A549 (cell line): ENCODE measurements at places on chromosomes 16 and 17.

GRCh38 chr17:27408891-27409290 lies 47.4 kb upstream of the KSR1 start:
- DNase-seq: no peak

DNA sequence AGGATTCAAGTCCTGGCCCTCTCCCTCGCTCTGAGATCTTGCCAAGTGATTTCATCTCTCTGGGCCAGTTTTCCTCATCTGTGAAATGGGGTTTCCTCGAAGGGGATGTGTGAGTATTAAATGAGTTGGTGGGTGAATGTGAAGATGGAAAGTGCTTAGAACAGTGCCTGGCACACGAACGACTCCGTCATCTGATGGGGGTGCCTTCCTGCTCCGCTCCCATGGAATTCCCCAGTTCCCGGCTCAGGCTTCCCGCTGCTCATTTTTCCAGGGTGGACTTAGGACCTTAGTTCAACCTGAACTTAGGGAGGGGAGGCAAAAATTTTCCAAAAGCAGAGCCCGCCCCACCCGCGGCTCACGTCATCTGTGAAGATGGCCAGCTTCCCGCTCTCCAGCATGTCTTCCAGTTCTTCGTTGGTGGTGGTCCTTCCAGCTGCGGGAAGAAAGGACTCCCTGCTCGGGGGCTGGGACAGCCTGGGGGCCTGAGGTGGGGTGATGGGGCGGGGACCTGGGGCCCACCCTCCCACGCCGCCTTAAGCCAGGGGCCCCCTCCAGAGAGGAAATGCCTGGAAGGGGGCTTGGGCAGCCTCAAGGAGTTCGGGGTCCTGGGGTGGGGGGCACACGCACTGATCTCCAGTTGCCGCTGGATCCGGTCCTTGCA lies 11.4 kb downstream of the HSD3B7 start:
- DNase-seq: peak; percentile 89

GRCh38 chr16:68257906-68258800 lies 6.2 kb upstream of the SLC7A6 start:
- DNase-seq: peak; percentile 65

DNA sequence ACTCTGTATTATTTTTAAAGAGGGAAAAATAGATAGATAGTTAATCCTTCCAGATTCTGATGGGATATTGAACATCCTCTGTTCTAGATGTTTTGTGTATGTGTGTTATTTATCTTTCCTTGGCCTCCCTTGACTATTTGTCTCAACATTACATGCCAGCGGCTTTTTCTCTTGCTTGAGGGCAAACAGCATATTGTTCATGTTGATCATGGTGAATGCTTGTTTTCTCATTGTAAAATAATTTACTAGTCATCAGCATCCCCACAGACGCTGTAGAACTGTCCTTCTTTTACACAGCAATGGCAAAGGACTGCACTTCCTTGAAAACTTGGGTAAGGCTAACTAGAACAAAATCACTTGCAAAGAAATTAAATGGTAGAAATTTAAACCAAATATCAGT lies 1376.4 kb upstream of the GOT2 start:
- DNase-seq: no peak

DNA sequence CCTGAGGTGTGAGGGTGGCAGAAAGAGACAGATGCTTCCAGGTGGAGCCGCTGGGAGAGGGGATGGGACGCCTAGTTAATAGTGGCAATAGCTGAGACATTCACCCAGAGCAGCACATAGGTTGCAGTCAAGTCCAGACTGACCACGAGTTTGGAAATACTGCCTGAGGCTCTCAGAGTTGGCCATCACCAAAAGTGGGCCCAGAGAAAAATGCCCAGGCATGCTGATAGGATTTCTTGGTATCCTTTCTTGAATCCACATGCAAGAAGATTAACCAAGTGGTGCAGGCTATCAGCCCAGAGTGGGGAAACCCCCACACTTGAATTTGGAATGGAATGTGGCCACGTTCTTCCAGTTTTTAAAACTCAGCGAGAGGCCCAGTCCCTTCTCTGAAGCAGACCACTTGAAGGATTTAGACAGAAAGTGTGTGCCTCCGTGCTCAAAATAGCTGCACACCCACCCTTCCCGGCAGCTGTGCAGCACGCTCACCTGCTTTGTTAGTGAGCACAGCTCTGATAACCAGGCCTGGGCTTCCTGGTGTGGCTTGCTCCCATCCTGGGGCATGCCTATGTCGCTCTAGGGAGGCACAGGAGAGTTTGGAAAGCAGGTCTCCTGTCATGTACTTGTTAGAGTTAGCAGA lies 35.7 kb downstream of the PLD6 start:
- no peak for DNase-seq

- DNase-seq: no peak
These were observed 3.7 kb upstream of the NPIPB15 start for GRCh38 chr16:74372369-74372768.

- DNase-seq: no peak
These were observed at the start of gene SECTM1 for GRCh38 chr17:82333279-82334171. SECTM1 (minus strand) TSS chr17:82333766; CDS start chr17:82327240, 6,526 bp downstream.

GRCh38 chr17:14670861-14671260 lies 370.0 kb downstream of the HS3ST3B1 start:
- DNase-seq: no peak

DNA sequence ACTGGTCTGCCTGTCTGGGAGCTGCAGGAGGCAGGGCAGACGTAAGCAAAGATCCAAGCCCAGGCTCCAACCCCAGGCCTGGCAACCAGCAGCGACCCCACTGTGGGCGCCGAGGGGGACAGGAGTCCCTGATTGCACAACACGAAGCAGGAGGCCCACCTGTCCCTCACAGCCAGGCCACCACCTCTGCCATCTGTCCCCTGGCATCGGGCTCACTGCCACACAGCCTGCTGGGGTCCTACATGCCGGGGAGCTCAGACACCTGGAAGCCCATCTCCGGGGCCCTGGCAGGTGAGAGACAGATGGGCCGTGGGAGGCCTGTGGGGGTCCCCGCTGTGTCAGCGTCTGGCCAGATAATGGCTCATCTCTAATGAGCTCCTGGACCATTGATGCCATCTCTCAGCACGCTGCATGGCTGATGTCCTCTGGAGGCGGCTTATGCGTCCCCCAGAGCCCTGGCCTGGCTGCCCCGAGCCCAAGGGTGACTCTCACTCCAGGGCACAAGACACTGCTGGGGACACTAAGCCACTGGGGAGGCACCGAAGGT lies 11.3 kb upstream of the RASD1 start:
- DNase-seq: no peak

- no peak for DNase-seq
These were observed 9.9 kb downstream of the SLC35G3 start for GRCh38 chr17:35184274-35184673.

DNA sequence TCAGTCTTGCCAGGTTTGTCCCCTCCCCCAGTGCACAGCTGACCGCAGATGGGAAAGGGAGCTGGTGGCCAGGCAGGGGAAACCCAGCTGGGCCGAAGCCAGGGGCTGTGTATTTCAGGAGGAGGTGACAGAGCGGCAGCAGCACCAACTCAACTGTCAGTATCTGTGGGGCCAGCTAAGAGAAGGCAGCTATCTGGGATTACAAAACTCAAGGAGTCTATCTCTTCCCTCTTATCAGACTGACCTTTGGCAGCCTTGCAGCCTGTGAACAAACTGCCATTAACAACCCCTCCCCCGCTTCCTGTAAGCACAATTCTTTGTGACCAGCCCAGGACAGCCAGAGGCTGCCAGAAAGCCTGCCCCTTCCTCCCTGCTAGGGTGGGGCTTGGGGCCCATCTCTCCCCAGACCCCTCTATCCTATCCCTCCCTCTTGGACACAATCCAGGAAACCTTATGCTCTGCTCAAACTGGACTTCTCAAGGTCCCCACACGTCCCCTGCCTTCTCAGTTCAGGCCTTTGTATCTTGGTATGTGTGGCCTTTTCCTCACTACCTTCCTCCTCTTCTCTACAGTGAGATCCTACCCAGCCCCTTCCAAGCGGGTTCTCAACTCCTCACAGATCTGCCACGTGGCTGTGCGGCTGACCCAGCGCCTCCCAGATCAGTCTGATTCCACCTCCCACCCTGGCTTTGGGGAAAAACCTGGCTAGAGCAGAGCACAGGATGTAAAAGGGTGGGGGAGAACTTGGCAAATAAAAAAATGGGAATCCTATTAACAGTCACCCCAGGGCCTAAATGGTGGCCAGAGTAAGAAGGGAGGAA lies 10.5 kb downstream of the ST3GAL2 start:
- DNase-seq: peak; percentile 96

- no peak for DNase-seq
These were observed 119.4 kb downstream of the MGAT5B start for GRCh38 chr17:76987486-76988093.

GRCh38 chr16:80046261-80046660 lies 445.7 kb upstream of the MAF start:
- no peak for DNase-seq

GRCh38 chr16:20104563-20105183 lies 31.0 kb upstream of the GPR139 start:
- DNase-seq: no peak

DNA sequence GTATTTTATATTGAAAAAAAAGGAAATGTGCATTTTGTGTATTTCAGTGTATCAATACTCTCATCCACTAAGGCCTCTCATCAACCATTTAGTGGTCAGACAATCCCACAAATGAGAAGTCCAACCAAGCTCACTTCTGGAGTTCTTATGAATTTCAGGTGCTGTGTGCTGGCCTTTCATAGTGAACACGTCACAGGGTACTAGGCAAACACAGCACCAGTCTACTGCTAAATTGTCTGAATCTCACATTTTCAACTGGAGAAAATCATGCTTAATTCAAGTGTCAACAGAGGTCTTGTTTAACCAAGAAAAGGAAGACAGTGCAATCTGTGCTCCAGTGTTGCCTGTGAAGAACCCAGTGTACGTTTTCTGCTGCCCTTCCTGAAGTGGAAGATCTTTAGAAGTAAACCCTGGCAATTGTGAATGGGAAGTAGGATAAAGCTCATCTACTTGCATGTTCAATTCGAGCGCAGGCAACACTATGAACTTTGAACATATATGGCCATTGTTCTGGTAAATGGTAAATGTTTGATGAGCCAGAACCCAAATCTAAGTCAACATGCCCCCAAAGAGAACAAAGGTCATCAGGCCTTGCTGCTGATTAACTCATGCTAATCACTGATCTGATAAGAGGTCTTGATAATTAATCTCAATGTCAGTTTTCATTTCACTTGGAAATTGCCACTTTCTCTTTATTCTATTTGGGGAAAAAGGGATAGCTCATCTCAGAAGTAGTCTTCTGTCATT lies 439.2 kb upstream of the SOX9 start:
- no peak for DNase-seq

DNA sequence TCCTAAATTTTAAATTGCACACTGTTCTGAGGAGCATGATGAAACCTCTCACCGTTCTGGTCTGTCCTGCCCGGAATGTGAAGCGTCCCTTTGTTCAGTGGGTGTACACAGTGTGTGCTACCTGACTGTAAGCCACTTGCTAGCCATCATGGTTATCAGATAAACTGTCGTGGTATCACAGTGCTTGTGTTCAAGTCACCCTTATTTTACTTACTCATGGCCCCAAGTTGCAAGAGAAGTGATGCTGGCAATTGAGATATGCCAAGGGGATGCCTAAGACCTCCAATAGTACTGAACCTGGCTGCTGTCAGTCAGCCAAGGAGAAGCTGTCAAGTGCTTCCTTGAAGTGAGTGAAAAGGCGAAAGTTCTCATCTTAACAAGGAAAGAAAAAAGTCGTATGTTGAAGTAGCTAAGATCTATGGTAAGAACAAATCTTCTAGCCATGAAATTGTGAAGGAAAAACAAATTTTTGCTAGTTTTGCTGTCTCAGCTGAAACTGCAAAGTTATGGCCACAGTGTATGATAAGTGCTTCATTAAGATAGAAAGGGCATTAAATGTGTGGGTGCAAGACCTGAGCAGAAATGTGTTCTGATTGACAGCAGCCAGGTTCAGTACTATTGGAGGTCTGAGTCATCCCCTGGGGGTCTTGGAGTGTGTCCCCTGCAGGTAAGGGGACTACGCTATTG lies 5.8 kb downstream of the PIK3R6 start:
- no peak for DNase-seq

DNA sequence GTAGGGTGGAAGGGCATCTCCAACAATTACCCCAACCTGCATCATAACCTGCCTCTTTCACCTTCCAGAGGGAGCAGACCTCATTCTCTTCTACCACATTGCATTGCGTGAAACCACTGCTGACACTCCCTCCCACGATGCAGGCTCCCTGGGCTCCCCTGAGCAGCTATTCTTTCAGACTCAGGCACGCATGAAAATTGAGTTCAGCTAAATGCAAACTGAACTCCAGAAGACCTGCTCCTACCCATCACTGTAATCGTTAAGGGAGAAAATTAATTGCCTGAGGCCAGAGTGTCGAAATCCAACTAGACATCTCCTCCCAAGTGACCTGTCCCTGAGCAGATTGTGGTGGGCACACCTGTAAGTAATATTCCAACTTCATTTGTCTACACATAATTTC lies 186.0 kb downstream of the GRIN2A start:
- DNase-seq: no peak

DNA sequence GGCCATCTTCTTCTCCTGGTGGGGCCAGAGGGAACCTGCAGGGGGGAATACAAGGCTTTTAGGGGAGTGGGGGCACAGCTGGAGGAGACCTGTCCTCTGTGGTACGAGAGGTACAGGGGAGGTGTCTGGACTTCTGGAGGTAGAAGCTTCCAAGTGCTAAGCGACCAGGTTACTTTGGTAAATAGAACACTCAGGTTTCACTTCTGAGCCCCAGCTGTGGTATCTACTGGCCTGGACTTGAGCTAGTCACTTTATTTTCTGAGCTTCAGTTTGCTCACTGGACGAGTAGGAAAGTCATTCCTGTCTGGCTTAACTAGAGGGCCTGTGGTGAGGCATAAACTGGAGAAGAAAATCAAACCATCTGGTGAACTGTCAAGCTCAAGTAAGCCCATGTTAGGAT lies at the start of gene HEATR9:
HEATR9 (minus strand) TSS at position 155 of the 400 bp plus-strand sequence; CDS start at position 6, 149 bp downstream.
- DNase-seq: no peak

- no peak for DNase-seq
These were observed 70.8 kb downstream of the MMD start for GRCh38 chr17:55350825-55351205.

- DNase-seq: no peak
These were observed 6.7 kb downstream of the PIPOX start for GRCh38 chr17:29049541-29050145.

GRCh38 chr17:79792984-79793923 lies 3.6 kb downstream of the CBX8 start:
- DNase-seq: peak; percentile 80

- no peak for DNase-seq
These were observed 52.4 kb upstream of the IRX5 start for GRCh38 chr16:54878301-54878700.

GRCh38 chr17:63672856-63673255 lies 27.1 kb downstream of the LIMD2 start:
- no peak for DNase-seq
